ENCODE measurements at places on chromosomes 4 and X.

DNA sequence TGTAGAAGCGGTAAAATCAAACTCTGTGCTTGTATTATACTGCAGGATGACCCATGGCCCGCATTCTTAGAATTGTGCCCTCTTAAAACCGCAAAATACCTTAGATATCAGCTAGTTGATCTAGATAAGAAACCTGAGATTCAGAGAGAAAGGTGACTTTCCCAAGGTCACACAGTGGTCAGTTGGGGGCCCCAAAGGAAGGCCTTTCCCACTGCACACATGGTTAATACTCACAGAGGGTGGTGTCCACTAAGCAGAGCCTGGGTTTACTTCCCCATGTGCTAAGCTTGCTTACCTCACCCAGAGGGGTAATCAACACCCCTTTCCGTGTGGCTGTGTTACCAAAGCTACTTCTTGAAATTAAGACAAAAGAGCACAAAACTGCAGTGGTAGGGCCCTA is 66.3 kb downstream of the RBM47 start:
- no peak for DNase-seq

GRCh38 chr4:9970399-9971011 is 50.8 kb downstream of the SLC2A9 start:
- DNase-seq, result no peak

GRCh38 chr4:151888367-151888866 is 127.6 kb upstream of the GATB start:
- DNase-seq, result no peak

GRCh38 chr4:82145850-82146249 is 227.9 kb downstream of the HNRNPD start:
- DNase-seq, result no peak

GRCh38 chr4:48436318-48436717 is 46.8 kb upstream of the SLC10A4 start:
- DNase-seq, result no peak

DNA sequence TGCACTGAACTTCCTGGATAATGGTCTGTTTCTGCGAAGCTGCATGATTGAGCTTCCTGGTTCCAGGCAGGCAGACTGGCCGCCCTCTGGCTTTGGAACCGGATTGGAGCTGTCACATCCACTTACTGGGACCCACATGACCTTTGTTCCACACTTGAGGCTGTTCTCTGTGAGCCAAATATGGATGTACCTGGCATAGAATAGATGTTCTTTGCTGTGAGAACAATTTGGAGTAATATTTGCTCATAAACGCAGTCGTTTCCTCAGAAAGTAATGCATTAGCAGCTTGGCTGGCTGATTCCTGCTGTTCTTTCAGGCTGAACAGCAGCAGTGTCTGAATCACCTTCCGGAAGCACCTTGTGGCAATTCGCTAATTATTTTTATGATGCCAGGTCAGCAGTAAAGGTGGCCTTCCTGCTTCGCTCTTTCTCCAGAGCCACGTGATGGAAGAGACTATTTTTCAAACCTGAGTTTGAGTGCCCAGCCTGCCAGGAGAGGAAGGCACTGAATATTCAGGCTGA is 78.1 kb upstream of the BOD1L1 start:
- no peak for DNase-seq

DNA sequence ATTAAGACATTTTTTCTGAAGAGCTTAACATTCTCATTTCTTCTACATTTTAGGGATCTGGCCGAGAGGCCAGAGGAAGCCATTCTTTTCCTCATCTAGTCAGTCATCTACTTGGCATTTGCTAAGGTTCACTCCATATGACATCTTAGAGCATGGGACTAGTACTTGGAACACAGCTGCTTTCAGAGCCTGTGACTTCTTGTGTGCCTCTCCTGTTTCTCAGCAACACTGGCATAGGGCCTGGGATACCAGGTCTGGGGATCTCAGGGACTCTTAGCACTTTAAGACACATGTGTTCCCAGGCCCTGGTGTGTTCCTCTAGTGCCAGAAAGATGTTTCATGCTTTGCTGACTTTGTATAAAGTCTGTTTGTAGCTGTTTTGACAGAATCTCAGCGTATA is 7.3 kb downstream of the PLP1 start:
- no peak for DNase-seq

DNA sequence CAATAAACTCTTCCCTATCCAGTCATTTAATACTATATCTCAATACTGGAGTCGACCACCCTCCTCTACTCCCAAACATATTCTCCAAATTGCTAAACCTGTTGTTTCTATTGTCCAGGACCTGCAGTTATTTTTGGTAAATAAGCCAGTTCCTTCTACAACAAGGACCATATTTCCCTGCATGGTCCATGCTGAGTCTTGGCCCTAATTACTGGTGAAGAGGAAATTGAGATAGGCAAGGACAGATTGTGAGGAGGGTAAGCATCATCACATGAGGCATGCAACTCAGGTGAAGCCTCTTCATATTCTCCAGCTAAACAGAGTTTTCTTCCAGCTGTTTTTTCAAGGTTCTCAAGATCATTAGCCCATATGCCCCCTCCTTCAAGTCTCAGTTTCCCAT is 1193.6 kb downstream of the RAPGEF2 start:
- no peak for DNase-seq

Data from fibroblast of skin of right quadriceps (primary cell).